RPMI7951 (cell line): ENCODE measurements at places on chromosomes 2 and 18. TPM values are rescaled to one million over a fixed set of nuclear protein-coding genes. Genes with fewer than 3 reads are reported as not detected.

GRCh38 chr2:85308896-85309555 is 18.8 kb downstream of the TGOLN2 start:
- DNase-seq, result peak; percentile 47

Gene SERPINB4
- total RNA-seq, result not detected in 2 replicates

DNA sequence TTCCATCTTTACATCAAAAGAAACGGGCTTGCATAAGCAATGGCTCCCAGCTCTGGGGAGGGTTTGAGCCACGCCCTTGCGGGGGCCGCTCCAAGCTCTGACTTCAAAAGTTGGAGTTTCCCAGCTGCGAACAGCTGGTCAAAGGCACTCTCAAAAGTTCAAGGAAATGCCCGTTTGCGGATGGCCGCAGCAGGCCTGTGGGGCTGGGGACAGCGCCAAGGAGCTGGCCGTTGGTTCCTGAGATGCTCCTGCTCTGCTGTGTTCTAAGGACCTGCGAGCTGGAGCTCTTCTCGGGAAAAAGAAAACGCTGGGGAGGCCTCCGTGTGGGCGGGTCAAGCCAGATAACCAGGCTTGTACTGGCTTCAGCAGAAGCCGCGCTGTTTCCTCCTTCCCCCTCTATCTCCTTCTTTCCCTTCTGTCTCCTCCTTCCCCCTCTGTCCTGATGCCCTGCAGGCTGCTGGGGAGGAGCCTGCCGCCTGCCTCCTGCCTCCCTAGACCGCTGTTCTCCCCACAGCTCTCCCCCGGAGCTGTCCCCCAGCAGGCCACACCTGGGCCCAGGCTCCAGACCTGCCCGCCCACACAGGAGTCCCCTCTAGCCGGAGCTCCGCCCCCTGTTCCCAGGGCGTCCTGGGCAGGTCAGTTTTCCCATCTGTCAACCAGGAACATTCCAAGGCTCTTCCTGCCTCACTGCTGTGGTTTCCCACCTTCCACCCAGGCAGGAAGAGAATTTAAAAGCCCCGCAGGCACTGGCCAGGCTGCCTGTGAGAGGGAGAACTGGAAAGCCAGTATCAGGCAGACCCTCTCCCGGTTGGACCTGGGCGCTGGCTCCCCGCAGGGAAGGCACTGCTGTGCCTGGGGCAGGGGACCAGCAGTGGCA is 14.1 kb downstream of the KLF11 start:
- peak; percentile 89 for DNase-seq

- no peak for DNase-seq
Measured at GRCh38 chr18:39607034-39607433, 2041.4 kb upstream of the CELF4 start.

- no peak for DNase-seq
Measured at GRCh38 chr2:209322041-209322440, 101.8 kb upstream of the MAP2 start.

GRCh38 chr2:71556692-71557250 is 103.4 kb downstream of the DYSF start:
- no peak for DNase-seq

GRCh38 chr2:231696004-231696367 is 12.3 kb upstream of the PTMA start:
- peak; percentile 94 for DNase-seq

GRCh38 chr2:148124271-148124670 is 103.4 kb downstream of the MBD5 start:
- DNase-seq, result peak; percentile 8

- DNase-seq, result peak; percentile 20
Measured at GRCh38 chr2:60544954-60545560, 8.4 kb downstream of the BCL11A start.

- no peak for DNase-seq
Measured at GRCh38 chr2:175123254-175123653, 44.7 kb downstream of the ATF2 start.

DNA sequence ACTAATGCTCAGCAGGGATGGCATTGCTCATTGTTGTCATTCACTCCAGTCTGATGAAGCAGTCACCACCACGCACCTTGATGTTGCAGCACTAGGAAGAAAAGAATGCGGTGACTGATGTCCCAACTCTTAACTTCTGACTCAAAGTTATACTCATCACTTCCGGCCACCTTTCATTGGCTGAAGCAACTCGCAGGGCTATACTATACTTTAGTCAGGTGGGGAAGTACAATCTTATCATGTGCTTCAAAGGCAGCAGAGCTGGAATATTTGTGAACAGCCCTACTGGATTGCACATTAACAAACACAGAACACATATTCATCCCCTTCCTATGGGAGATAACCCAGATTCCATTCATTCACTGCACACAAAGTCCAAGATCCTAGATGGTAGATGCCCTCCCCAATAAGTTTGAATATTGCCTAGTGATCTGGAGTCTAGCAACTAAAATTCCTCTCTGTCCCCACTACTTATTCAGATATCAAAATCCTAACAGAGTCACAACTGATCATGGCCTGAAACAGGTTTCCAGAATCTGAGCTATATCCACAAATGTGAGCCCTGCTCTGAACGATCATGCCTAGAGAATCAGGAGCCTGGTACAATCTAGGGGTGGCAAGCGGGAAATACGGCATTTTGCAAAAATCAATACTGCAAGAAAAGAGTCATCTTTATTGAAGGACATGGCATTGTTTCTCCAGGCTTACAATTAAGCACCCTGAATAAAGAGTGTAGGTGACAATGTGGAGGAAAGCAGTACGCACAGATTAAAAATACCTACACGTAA is 3.4 kb upstream of the SPATS2L start:
- DNase-seq, result peak; percentile 53

Gene RPL37A
- total RNA-seq, result 1,523 and 2,058 TPM in 2 replicates

DNA sequence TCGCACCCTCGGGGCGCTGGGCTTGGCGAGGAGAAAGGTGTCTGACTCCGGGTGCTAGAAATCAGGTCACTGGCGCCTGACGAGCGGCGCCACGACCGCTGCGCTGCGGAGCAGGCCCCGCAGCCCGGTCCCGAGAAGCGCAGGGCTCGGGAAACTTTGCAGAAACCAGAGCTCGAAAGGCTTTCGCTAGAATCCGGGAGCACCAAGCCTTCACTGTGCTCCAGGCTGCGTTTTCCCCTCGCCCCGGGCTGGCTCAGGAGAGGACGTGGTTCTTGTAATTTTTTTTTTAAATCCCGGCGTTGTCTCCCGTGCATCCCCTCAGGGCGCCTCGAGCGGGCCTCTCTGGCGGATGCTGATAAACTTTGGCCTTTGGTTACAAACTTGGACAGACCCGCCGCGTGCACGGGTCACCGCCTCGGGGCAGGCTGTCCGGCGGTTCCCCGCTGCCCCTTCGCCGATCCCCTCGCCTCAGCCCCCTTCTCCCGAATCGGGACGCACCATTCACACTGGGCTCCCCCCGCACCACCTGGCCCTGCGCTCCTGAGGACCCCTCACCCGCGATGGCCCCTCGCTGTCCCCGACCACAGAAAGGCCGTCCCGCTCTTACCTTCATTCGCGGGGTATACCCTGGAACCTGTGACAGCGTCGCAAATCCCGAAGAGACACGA is 419 bp downstream of the EPHA4 start:
- DNase-seq, result peak; percentile 67

DNA sequence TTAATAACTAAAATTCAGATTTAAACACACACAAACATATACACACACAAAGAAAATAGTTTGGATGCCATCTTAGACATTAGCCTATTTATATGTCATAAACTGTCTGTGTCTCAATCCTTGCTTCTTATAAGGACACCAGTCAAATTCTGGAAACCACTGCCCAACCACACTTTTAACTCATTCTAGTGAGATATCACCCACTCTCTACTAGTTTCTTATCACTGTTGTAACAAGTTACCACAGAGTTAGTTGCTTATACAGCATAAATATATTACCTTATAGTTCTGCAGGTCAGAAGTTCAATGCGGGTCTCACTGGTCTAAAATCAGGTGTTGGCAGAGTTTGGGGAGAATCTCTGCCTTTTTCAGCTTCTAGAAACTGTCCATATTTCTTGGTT is 239.1 kb downstream of the MTX2 start:
- DNase-seq, result no peak

- no peak for DNase-seq
Measured at GRCh38 chr18:79193826-79194225, 124.6 kb downstream of the ATP9B start.

GRCh38 chr2:162963156-162963555 is 124.6 kb upstream of the KCNH7 start:
- no peak for DNase-seq

DNA sequence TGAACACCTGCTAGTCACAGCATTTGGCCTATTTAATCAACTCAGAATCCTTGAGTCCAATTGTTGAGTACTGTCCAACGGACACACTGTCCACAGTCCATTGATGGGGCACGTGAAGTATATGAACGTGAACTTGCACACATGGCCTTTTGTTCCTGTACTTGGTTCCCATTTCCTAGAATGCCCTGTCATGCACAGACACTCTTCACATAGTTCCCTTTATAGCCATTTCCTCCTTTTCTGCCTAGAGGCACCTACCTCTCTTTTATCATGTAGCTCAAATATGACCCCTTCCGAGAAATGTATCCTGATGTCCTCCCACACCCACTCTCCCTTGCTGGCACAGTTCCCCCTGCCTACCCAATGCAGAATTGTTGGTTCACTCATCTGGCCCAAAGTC is 8.7 kb upstream of the CRYGA start:
- DNase-seq, result peak; percentile 8

Gene SRSF7
- total RNA-seq, result 219 and 249 TPM in 2 replicates

Gene SKOR2
- total RNA-seq, result not detected in 2 replicates

DNA sequence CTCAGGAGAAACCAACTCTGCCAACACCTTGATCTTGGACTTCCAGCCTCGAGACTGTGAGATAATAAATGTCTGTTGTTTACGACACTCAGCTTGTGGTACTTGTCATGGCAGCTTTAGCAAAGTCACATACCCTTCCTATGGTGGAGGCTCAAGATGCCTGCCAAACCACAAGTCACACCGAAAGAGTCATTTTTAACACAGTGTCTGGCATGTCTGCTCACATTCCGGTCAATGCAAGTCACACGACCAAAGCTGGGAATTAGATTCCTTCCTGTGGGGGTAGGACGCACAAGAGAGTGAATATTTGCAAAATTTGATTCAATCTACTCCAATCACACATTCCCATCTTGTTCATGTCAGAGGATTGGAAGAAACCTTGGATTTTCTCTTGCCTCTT is 24.6 kb downstream of the KCNE4 start:
- peak; percentile 47 for DNase-seq

Gene RAX
- not detected in 2 replicates for total RNA-seq

GRCh38 chr2:45241061-45241561 is 231.9 kb upstream of the SIX2 start:
- DNase-seq, result no peak

GRCh38 chr18:7902399-7902839 is 335.3 kb downstream of the PTPRM start:
- DNase-seq, result no peak

Gene ANKRD30BL
- not detected in 2 replicates for total RNA-seq

GRCh38 chr2:233025706-233026105 is 6.8 kb upstream of the NEU2 start:
- peak; percentile 23 for DNase-seq

Gene EGR4
- total RNA-seq, result not detected in 2 replicates

DNA sequence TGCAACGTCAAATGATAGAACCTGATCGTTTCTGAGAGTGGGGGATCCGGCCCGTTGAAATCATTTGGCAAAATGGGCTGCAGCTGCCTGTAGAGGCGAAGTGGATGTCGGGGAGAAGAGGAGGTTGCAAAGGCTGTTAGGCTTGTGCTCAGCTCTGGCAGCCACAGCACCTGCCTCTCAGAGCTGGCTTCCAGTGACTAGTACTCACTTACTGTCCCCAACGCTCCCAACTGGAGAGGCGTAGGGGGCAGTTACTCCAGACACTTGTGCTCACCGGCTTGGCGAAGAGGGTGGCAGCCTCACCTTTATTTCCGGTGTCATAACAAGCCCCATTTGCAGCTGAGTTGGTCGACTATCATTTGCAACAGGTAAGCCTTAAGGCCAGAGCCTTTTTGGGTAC is 37.9 kb downstream of the NCK2 start:
- no peak for DNase-seq

Gene COL4A3
- 0.29 and 1.2 TPM in 2 replicates for total RNA-seq
